Stimulated activated CD4-positive, alpha-beta T cell treated with anti-CD3 and anti-CD28 coated beads, Interleukin-15, amount 100 ng/mL, for 48 hours (primary cell): ENCODE measurements at places on chromosomes 6 and 20.

DNA sequence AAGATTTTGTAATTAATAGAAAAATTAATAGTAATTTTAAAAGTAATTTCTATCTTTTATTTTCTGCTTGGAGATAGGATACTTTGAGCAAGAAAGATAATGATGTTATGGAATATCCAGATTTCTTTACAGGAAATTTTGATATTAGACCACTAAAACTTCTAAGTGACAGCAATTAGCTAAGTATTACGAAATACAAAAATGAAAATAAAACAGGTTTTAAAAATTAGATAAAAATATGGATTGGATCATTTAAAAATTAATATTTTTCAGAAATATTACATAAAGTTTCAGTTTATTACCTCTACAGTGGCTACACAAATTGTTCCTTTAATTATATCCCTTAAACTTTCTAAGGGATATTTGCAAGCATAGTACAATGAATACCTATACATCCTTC is 4.2 kb upstream of the MYLK4 start:
- no peak for DNase-seq

GRCh38 chr6:122718616-122719015 is 60.9 kb upstream of the FABP7 start:
- no peak for DNase-seq

DNA sequence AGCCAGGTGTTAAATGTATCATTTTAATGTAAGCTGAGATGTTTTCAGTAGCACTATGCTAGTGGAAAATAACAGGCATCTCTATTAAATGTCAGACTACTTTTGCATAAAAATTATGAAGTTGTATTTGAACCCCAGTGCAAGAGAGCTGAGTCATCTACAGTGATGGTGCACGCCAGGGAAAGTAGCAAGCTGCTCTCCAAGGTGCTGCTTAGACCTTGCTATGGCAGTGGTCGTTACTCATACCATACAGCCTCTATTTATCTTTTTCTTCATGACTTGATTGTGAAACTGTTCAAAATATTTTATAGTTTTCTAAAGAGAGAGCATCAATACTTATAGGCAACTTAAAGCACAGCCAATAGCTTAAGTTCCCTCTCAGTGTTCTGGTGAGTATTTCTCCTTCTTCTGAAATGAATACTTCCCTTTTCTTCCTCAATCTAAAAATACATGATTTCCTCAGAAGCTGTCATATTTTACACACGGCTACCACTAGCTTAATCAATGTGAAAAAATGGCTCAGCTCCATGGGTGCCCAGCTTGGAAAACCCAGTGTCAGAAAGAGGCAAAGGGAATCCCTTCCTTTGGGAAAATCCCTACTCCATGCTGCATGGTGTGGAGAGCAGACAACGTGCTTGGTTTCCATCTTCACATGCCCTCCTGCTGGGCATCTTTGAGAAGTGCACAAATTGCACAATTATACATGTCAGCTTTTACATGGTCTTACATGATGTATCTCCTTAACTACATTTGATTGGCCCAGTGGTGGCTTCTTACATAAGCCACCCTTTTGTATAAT is 105.6 kb downstream of the ELOVL4 start:
- DNase-seq, result no peak

GRCh38 chr20:33832103-33832804 is 21.1 kb downstream of the CHMP4B start:
- DNase-seq, result no peak

- DNase-seq, result no peak
These were observed 30.7 kb upstream of the ZBP1 start for GRCh38 chr20:57650756-57651483.

GRCh38 chr20:63149531-63150192 is 66.3 kb downstream of the YTHDF1 start:
- DNase-seq, result no peak

DNA sequence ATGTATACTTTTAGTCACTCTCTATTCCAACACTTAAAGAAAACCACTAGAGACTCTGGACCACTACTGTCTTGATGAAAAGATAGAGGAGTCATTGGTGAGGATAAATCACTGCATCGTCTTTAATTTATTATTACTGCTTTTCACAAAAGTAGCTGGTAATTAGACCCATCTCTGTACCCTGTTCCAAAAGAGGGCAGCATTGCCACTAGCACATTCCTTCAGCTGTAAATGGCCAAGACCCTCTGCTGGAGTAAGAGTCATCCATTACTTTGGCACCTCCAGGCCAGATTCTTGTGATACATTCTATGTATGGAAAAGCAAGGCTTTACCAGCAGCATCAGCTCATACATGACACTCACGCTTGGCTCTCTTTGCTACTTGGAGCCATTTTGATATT is 49.5 kb upstream of the PREP start:
- DNase-seq, result no peak

DNA sequence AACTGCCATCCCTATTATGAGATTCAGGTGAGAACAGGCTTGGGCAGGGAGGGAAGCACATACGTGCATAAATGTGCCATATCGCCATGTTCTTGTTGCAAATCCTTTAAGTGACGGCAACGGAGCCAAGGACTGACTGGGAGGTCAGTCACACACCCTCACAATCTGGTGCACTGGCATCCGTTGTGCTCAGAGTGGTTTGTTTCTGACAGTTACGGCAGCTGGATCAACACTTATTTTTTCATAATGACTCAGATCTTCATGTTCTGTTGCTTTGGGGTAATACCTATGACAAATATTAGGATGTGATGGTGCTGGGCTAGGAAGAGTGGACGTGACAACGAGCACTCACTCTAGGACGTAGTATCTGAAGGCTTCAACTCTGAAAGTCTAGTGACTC is 56.2 kb upstream of the PREP start:
- peak; percentile 4 for DNase-seq
